ENCODE measurements at places on chromosomes 1 and 21. TPM values are rescaled to one million over a fixed set of nuclear protein-coding genes. Genes with fewer than 3 reads are reported as not detected.

The KRTAP10-2 gene
- total RNA-seq: not detected

DNA sequence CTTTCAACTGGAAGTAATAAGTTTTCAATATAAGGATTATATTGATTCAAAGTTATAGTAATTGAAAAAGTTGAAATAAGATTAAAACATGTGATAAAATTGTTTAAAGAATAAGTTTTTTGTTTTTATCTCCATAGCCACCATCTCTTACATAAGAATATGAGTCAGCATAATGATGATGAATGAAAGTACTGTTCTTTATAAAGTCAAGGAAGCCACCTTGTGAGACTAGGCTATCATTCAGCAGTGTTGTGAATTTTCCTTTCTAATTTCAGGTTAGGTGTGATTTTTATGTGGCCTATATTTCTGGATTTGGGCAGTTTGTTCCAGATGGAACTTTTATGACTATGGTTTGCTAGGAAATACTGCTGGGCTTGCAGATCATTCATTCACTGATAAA lies 22.4 kb upstream of the ASB17 start:
- DNase-seq: no peak

The C1QA gene
- 64.0 TPM for total RNA-seq

The ALPL gene
- 12.9 TPM for total RNA-seq

The CFHR1 gene
- 2.3 TPM for total RNA-seq

The ATP6V1G3 gene
- total RNA-seq: not detected

DNA sequence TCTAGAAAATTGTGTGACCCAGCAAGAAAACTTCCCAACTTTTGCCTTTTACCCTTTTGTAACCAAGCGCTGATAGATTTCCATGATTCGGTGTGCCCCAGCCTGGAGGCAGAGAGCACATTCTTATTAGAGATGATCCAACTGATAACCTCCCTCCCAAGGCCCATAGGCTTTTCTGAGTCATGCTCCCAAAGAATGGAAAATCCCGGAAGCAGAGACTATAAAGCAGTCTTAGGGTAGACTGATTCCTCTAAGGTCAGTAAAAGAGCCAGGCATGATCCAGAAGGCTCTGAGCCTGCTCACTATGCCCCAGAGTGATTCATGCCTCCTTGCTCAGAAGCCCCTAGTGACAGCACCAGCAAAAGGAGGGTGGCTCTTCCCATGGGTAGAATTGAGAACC lies 4.3 kb downstream of the CAMK1G start:
- no peak for DNase-seq

The RSPH1 gene
- 7.8 TPM for total RNA-seq

DNA sequence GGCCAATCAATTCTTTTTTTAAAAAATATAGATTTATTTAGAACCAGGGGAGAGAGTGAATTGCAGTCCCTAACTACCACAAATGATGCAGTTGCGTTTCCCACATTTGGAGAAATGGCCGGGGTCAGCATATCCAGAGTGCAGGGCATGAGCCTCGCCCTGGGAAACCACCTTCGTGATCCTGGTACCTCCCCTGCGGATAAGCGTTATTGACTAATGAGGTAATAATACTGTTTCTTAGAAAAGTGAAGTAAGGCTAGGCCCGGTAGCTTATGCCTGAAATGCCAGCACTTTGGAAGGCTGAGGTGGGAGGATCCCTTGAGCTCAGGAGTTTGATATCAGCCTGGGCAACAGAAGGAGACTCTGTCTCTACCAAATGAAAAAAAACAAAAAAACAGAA lies 111.5 kb upstream of the SLC45A1 start:
- no peak for DNase-seq

- DNase-seq: no peak
Measured at GRCh38 chr1:63931468-63931867, 157.7 kb downstream of the ROR1 start.

DNA sequence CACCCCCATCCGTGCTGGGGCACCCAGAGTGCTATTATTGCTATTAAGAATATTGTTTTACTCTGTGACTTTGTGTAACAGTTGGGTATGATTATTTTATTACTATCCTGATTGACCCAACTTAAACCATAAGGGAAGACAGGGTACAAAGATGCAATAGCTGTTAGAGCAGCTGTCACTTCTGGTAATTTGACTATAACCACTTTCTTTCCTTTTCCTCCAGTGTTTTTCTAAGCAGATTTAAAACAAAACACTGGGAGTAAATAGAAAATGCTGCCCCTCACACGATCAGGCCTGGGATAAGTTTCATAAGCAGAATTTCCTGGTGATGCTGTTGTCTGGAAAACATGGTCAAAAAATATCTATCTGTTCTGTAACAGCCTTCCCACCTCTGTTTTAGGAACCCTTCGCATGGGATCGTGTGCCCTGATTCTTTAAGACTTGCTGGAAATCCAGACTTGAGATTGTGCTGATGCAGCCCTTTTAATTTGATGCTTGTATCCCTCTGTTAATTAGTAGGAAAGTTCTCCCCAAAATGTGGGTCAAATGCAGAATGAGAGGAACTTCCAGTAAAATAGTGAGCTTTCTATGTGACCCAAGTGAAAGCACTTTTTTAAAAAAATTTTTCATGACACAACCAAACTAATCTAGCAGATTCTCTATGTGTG lies 165.3 kb downstream of the FMN2 start:
- DNase-seq: no peak

GRCh38 chr1:85091671-85092280 lies 43.5 kb upstream of the MCOLN3 start:
- DNase-seq: no peak

- DNase-seq: no peak
Measured at GRCh38 chr21:16908077-16908476, 604.8 kb upstream of the CXADR start.

GRCh38 chr1:8903908-8904650 lies 25.6 kb upstream of the ENO1 start:
- peak; percentile 81 for DNase-seq

DNA sequence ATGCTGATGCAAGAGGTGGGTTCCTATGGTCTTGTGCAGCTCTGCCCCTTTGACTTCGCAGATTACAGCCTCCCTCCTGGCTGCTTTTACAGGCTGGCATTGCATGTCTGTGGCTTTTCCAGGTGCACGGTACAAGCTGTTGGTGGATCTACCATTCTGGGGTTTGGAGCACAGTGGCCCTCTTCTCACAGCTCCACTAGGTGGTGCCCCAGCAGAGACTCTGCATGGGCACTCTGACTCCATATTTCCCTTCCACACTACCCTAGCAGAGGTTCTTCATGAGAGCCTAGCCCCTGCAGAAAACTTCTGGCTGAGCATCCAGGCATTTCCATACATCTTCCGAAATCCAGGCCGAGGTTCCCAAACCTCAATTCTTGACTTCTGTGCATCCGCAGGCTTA lies 989.0 kb downstream of the PLA2G4A start:
- DNase-seq: no peak

- DNase-seq: no peak
Measured at GRCh38 chr1:197081117-197081753, 14.2 kb upstream of the F13B start.

DNA sequence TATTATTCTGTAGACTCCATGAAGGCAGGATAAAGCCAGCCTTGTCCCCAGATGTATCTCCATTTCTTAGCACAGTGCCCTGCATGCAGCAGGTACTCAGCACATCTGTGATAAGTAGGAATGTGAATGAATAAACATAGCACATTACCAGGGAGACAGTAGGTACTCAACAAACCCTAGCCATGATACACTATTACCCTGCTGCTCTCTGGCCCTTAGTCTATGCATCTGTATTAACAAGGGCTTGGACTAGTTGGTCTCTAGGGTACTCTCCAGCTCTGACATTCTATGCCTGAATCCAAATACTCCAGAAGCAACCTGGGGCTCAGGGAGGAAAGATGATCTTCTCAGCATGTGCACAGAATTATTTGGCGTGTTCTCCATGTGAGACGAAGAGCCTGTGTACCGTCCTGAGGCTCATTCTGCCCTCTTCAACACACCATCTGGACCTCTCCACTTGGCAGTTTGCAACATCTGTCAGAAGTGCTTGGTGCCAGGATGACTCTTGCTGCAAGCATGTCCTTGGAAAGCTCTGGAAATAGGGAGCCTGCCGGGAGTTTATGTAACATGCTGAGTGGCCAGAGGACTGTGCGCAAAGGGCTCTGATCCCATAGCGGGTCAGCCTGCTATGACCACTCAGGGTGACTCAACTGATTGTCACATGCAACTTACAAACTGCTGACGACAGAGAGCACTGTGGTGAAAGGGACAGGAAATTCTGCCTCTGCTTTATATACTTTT lies 228.2 kb upstream of the USP24 start:
- peak; percentile 75 for DNase-seq

DNA sequence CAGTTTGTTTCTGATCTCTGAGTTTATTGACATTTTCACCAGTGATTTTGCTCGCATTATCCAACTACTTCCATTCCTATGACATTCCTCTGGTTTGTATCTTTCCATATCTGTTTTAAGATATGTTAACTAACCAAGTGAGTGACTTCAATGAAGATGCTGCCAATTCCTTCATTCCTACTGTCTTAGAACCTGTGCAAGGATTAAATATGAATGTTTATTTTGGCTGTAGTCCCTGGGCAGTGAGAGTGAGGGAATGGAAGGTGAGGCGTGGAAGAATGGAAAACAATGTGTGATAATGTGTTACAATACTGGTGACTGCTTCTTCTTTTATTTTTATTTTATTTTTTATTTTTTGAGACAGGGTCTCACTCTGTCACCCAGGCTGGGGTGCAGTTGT lies 183.0 kb downstream of the SDCCAG8 start:
- no peak for DNase-seq

DNA sequence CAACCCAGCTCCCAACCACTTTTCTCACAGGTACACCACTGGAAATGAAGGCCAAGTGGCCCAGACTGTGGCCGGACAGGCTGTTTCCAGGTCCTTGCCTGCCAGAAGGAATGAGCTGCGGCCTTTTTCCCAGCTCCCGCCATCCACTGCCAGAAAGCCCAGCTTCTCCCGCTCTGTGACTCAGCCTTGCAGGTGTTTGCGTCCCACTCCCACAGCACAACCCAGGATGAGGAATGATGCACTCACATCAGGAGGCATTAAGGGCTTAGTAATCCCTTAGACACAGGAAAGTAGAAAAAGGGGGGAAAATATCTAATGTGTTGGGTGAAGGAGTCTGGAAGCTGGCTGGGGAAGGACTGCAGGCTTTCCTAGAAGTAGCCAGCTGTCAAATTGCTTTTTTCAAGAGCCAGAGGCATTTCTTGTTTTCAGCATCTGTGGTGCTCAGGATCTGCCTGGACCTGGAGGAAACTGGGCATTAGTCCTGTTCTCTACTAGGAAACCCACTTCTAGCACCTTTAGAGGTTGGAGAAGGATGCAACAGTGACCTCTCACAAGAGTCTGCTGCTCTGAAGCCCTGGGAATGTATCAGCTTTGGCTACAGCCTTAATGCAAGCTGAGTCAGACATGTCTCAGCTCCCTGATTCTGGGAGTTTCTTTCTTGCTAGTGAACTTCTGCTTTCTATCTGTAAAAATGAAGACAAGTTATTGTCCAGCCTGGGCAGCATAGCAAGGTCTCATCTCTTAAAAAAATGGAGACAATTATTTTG lies 13.2 kb upstream of the MAP1LC3C start:
- DNase-seq: no peak

DNA sequence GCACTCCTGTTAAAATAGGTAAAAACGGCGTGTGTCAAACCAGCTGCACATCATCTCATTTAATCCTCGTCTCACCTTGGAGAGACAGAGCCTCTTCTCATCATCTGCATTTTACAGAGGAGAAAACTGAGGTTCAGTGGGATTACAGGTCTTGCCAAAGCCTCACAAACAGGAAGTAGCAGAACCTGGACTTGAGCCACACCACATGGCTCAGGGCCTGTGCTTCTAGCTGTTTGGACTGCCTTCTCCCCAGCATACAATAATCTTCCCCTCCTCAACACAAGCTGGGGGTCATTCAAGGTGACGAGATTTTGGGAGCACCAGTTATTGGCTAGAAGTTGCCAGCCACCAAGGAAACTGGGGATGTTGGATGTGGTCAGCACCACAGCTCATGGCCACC lies 167.9 kb upstream of the ZC3H12A start:
- no peak for DNase-seq

The NIBAN1 gene
- total RNA-seq: 41.1 TPM

- peak; percentile 20 for DNase-seq
Measured at GRCh38 chr1:230251644-230252191, 174.4 kb downstream of the PGBD5 start.
